ENCODE measurements at places on chromosomes 4 and X.

DNA sequence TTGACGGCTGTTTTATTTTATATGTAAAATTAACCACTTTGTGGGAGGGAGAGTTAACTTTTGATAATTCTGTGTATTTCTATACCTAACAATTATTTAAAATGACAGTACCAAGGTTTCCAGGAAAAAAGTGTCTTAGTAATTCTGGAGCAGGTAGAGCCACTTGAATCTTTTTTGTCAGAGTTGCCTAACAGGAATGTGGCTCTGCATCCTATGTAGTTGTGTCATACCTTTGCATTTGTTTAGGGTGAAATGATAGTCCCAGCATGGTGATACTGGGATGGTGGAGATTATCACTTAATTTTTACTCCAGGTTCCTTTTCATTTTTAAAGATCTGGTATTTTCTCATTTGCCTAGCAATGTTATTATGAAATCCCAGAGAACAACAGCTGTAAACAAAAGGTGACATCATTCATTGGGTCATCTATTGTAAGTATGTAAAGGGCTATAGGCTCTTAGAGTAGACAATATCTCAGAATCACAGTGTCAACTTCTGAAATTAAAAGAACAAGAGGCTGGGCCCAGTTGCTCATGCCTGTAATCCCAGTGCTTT is 9.6 kb downstream of the SGMS2 start:
- DNase-seq, result no peak

- peak; percentile 60 for DNase-seq
These were observed 212.6 kb downstream of the SPOCK3 start for GRCh38 chr4:167021545-167022155.

DNA sequence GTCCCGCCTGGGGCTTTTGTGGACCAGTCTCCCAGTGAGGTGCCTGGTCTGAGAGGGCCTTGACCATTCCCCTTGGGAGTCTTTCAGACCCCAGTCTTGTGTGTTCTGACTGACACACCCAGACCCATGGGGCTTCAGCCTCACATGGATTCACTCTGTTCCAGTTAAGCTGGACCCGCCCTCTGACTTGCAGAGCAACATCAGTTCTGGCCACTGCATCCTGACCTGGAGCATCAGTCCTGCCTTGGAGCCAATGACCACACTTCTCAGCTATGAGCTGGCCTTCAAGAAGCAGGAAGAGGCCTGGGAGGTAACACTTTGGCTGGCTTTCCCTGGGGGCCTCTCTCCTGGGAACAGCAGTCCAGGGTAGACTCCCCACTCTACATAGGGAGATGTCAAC is 6.8 kb downstream of the IL9R start:
- DNase-seq, result no peak

DNA sequence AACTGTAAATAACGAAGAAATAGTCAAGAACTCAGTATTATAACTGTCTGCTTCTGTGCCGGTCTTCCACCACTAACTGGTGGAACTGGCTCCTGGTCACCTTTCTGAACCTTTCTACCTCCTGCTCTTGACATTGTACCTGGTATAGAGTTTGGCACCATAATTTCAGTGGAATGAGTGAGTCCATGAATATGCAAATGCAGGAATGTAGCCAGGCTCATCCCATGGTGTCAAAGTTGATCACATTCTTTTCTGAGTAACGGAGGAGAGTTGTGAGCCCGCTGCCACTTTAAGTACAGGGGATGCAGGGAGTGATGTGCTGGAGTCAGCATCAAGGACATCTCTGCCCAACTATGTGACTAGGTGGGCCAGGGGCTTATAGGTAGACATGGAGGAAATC is 207.9 kb upstream of the HS3ST1 start:
- no peak for DNase-seq

DNA sequence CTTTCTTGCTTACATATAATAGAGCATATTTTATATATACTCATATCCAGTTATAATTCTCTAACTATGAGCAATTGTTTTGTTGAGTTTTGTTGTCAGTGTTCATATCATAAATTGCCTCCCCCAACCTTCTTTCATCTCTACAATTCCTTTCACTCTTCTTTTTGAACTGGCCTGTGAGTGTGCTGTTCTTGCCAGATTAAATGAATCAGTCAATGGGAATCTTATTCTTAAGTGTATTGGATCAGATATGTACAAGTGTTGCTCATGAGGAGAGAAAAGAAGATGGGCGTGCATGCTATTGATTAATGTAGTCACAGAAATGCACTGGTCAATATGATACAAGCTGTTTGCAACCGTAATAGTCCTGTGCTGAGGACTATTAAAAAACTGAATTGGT is 728.1 kb upstream of the MAGEB2 start:
- DNase-seq, result no peak

- no peak for DNase-seq
These were observed 67.6 kb downstream of the PPP2R2C start for GRCh38 chr4:6404611-6405396.

DNA sequence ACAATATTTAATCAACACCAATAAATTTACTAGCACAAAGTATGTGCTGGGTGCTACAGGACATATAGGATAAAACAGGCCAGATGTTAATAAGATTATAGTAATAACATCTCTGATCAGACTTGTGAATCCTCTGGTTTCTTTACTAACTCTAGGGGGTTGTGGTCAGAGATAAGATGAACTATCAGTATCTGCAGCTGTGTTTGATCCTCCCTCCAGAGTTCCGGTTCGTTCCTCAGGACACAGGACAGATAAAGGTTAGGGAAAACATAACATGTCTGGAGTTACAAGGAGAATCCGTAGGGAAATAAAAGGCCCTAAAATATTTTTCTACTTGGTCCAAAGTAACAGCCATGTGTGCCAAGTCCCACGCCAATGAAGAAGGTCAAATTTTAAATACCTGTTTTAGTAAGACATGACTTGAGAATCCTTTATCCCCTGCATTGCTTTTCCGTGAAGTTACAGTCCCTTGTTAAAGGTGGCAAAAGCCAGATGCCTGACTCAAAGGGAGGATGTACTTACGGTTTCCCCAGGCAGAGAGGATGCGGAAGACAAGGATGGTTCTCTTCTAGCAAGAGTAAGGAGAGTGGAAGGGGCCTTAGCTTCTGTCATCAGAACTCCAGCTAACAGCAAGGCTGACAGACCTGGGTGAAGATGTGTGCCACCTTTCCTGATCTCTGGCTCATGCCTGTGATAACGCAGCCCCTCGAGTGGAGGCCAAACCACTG is 44.4 kb downstream of the KIAA0232 start:
- no peak for DNase-seq

DNA sequence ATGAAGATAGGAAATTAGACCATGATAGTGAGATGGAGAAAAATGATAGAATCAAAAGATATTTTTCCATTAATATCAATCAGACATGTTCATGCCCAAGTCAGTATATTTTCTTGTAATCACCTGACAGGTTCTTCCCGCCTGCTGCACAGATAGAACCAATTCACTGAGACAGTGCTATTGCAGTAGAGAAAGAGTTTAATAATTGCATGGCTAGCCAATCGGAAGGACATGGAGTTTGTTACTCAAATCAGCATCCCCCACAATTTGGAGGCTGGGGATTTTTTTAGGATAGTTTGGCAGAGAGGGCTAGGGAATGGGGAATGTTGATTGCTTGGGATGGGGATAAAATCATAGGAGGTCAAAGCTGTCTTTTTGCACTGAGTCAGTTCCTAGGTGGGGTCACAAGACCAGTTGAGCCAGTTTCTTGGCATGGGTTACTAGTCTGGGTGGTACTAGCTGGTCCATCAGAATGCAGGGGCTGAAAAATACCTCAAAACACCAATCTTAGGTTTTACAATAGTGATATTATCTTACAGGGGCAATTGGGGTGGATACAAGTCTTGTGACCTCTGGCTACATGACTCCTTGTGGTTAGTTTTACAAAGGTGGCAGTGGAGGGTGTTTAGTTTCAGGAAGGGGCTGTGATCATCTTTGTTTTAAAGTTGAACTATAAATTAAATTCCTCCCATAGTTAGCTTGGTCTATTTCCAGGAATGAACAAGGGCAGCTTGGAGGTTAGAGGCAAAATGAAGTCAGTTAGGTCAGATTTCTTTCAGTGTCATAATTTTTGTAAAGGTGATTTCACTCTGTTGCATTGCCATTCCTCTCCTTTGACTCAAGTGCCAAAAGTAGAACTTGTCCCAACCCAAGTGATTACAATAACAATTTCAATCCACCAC is 100.3 kb upstream of the PDE5A start:
- DNase-seq, result no peak

Data from activated naive CD8-positive, alpha-beta T cell treated with anti-CD3 and anti-CD28 coated beads, Interleukin-2, amount 10 ng/mL, durations not matched to agents 7 days and 5 days (primary cell).